ENCODE measurements at places on chromosomes 4 and X.

DNA sequence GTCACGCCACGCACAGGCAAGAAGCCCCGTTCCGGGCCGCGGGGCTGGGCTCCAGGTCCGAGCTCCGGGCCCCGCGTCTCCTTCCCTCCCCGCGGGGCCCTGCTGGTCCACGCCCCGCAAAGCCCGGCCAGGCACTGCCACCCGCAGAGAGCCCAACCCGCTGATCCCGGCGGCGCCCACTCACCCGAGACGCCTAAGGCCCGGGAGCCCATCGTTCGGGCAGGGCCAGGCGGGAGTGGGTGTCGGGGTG, 870 bp downstream of the PDZD4 start:
- DNase-seq: no peak

- no peak for DNase-seq
Observed at GRCh38 chr4:122783301-122784215, 43.1 kb upstream of the FGF2 start.

GRCh38 chrX:149799095-149799714, 17.5 kb downstream of the MAGEA9 start:
- no peak for DNase-seq

GRCh38 chr4:39642885-39643552, 4.4 kb upstream of the SMIM14 start:
- DNase-seq: no peak

- DNase-seq: no peak
Observed at GRCh38 chr4:164536814-164537213, 217.1 kb upstream of the SMIM31 start.
